ENCODE measurements at places on chromosomes 1 and 21.

DNA sequence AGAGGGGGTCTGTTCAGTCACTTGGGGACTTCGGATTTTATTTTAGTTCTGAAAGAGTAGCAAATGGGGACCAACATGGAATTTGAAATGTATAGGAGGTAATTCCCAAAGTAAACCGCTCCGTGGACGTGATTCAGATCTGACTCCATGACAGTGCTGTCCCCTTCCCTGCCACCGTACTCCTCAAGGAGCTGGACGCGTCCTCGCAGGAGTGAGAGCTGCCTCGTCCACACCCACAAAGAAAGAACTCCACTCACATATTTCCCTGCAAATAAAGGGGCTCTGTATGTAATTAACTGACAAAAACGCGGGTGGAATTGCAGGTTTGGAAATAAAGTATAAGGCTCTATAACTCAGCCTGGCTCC is 183.6 kb downstream of the ETS2 start:
- DNase-seq = no peak

DNA sequence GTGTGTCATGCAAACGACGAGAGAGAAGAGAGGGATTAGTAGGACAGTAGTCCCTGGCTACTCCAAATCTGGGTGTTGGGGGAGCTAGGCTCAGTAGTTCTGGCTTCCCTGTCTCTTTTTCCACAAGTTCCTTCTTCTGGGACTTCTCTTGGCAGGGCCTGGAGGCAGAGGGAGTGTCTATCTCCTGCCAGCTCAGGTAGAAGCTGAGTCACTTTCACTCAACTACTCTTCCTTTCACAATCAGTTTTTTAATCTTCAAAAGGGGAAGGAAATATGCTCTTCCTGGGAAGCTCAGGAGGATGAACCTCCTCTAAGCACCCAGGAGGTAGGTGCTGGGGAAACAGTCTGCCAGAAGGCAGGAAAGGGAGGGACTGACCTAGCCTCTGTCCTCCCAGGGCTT is 35.2 kb upstream of the MAGOH start:
- DNase-seq = no peak

GRCh38 chr21:33132054-33132453 is 62.1 kb downstream of the OLIG1 start:
- no peak for DNase-seq

DNA sequence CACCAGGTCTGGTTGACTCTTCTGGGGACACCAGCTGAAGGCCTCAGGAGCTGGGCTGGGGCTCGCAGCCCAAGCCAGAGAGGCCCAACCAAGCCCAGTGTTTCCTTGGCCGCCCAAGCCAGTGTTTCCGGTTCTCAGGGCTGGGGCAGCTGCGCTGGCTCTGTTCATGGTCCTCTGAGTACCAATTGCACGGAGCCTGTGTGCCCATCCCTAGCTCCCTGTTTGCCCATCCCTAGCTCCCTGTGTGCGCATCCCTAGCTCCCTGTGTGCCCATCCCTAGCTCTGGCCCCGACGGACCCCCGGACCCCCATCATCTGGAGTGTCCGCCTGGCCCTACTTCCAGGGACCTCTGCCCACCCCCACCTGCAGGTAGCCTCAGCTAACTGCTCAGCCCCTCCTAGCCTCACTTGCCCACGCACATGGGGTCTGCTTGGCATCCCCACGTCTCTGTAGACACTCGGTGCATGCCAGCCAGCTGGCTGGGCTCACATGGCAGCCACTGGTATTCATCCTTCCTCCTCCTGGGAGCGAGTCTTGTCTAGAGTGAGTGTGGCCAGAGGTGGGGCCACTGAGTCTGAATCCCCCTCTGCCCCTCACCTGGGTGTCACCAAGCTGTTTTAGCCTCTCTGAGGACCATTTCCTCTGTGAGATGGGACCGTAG is 64.0 kb downstream of the WNT9A start:
- DNase-seq = no peak

DNA sequence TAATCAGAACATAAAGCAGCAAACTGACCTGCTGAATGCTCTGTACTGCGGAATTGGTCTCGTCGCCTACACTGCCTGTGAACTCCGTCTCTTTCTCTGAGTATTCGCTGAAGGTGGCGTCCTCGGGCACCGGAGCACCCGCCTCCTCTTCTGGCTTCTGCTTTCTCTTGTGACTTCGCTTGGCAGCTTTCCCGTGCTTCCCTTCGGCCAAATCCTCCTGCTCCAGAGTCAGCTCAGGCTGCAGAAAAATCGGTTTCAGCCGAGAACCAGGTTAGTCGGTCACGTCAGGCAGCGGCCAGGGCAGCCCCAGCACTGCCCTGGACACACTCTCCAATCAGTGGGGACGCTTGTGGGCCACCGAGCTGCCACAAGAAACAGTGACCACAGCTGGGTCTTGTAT is 35.8 kb upstream of the RIPK4 start:
- no peak for DNase-seq

- no peak for DNase-seq
Observed at GRCh38 chr1:163777205-163777604, 455.5 kb downstream of the NUF2 start.

DNA sequence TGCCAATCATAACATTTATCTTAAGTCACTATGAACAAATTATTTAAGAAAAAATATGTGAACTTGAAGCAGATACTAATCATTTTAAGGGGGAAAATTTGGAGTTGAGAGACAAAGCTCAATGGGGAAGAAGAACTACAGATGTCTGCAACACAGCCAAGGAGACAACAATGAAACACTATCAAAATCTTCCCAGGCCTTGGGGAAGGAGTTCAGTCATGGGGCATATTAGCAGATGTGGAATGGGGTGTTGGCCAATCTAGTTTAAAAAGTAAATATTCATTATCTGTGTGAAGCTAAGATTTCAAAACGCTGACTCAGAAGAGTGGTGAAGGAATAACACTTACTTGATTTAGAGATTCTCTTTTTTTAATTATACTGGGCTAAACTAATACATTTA is 671.6 kb upstream of the ZP4 start:
- no peak for DNase-seq

- no peak for DNase-seq
Observed at GRCh38 chr1:178057912-178058534, 35.9 kb upstream of the RASAL2 start.

DNA sequence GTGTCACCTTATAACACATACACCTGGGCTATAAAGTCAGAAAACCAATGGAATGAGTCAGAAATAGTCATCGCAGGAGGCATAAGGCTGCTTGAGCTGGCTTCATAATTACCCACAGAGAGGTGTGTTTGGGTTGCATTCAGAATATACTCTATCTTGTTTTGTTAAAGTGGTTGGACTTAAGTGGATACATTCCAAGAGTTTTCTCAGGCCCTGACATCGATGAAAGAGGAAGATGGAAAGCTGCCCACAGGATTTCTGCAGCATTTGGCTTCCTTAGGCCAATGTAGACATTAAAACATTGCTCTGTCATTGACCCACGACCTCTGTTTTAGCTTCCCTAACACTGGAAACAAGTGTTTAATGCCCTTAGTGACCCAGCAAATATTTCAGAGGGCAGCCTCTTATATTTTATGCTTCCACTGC is 18.6 kb upstream of the BCL10 start:
- no peak for DNase-seq

DNA sequence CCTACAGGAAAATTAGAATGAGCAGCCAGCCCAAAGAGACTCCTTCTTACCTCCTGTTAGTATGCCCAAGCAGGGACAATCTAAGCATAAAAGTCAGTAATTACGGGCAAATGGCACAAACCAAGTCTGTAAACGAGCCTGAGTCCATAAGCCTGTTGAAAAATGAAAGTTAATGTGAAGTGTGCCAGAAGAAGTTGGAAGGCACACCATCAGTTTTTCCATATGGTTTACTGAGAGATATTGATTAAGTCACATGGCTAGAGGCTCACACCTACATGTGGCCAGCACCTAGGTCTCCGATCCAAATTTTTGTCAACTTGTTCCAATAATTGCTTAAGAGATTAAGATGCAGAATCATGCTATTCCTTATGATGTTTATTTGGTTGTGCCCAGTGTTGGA is 242.4 kb upstream of the CSF3R start:
- no peak for DNase-seq

GRCh38 chr1:7315946-7316345 is 455.1 kb upstream of the VAMP3 start:
- no peak for DNase-seq

- peak; percentile 46 for DNase-seq
Observed at GRCh38 chr1:203504400-203505250, 10.7 kb downstream of the OPTC start.

GRCh38 chr21:44657635-44658540 is at the start of gene KRTAP12-3:
TSS of gene KRTAP12-3 (plus strand) at chr21:44657932. CDS start at chr21:44657980, 48 bp downstream.
- DNase-seq = peak; percentile 15

- DNase-seq = no peak
Observed at GRCh38 chr1:1628754-1629429, 3.1 kb upstream of the MMP23B start.

DNA sequence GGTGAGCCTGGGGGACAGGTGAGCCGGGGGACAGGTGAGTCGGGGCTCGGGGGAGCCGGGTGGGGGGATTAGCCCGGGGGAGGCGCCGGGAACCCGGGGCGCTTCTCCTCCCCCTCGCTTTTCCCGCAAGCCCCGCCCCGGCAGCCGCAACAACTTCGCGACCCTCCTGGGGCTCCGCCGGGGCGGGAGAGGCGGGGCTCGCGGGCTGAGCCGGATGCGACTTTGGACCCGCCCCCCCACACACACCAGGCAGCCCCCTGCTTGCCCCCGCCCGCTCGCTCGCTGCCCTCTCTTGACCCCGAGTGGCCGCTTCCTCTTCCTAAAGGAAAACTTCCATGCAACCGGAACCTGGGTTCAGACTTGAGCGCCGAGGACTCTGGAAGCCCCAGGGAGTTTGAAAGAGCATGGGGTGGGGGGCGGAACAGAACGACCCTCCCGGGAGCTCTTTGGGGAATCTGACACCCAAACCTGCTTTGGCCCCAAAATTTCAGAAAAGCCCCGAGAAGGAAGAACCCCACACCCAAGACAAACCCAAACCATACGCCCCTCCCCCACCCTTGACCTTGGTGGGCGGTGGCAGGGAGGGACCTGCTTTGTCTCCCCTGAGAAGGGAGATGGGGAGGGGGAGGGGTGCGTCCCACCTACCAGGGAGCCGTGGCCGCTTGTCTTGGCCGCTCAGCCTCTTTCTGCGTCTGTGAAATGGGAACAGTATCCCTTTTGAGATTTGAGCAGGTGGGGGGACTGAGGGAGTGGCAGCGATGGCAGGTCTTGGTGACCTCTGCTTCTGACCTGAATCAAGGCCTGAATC is 550 bp downstream of the ARHGEF16 start:
- no peak for DNase-seq

DNA sequence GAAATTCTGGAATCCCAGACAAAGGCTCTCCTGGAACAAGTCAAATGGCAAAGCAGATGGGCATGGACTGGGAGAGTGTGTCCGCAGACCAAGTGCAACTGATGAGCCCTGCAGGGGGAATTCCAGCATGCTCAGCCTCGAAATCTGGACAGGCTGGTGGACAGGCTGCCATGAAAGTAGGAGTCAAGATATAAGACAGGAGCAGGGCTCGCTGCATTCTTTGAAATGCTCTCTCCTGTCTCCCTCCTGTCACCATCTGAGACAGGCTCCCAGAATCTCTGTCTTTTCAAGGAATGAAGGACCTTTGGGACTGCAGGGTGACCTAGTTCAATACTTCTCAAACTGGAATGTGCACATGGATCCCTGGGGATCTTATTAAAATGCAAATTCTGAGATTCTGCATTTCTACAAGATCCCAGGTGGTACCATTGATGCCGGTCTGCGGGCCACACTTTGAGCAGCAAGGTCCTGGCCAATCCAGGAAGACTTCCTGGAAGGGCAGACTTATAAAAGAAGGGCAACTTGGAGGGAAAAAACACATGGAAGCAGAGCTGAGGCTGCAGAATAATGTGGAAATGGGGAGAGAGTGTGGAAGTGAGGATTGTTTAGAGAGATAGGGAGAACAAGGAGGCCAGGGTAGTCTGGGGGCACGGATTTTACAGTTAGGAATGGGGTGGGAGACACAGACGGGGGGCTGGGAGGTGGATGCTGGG is 29.8 kb downstream of the TNNT2 start:
- DNase-seq = no peak

- DNase-seq = no peak
Observed at GRCh38 chr1:186620566-186621350, 59.5 kb downstream of the PTGS2 start.

DNA sequence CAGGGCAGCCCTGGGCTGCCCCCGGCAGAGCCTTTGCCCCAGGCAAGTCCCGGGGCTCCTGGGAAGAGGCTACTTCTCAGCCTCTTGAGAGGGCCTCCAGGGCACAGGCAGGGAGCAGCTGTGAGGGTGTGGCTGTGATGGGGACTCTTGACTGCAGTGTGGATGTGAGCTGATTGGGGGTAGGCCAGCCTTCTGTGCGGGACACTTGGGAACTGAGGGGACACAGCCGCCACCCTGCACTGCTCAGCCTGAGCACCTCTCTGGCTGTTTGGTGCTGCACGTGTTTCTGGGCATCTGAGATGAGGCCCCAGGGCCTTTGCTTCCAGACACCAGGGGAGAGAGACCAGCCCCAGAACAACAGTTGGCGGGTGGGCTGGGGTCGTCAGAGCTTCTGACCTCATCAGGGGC is 62.1 kb downstream of the SKI start:
- no peak for DNase-seq

GRCh38 chr1:206651014-206651413 is 15.7 kb downstream of the DYRK3 start:
- no peak for DNase-seq

GRCh38 chr21:16198546-16198945 is 468.8 kb downstream of the USP25 start:
- DNase-seq = no peak

GRCh38 chr21:40141621-40142020 is 274.4 kb downstream of the PCP4 start:
- DNase-seq = no peak

- DNase-seq = no peak
Observed at GRCh38 chr1:182004601-182005000, 56.9 kb downstream of the ZNF648 start.

Measured in stimulated activated CD4-positive, alpha-beta T cell treated with anti-CD3 and anti-CD28 coated beads, Interleukin-1b, Interleukin-23, amount 100 ng/mL, for 1 hour (primary cell).